CD14-positive monocyte (primary cell): ENCODE measurements at places on chromosomes 2 and 18.
A peak's percentile ranks its signal among the peaks of the same experiment; 100 is the strongest.

DNA sequence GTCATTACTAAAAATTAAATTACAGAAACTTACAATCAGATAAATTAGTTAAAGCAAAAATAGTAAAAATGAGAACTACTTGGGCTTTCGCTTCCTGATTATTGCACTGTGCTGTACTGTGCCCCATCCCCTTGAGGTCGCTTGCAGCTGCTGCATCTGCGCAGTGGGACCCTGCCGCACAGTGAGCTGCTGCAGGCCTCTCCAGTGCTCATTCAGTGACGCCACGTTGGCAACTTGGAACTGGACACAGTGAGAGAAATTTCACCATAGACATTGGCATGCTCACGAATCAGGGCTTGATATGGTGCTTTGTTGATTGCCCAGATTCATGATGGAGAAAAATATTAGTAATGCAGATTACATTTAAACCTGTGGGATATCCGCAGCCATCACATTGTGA, 290.8 kb upstream of the MYT1L start:
- no peak overlapping the region for H3K4me3 ChIP-seq
- peak; percentile 35 for DNase-seq
- H3K4me1 ChIP-seq = no peaks in the 10 kb centered on the region
- H3K27ac ChIP-seq = no peak overlapping the region
- no peaks in the 10 kb centered on the region for H3K27me3 ChIP-seq

DNA sequence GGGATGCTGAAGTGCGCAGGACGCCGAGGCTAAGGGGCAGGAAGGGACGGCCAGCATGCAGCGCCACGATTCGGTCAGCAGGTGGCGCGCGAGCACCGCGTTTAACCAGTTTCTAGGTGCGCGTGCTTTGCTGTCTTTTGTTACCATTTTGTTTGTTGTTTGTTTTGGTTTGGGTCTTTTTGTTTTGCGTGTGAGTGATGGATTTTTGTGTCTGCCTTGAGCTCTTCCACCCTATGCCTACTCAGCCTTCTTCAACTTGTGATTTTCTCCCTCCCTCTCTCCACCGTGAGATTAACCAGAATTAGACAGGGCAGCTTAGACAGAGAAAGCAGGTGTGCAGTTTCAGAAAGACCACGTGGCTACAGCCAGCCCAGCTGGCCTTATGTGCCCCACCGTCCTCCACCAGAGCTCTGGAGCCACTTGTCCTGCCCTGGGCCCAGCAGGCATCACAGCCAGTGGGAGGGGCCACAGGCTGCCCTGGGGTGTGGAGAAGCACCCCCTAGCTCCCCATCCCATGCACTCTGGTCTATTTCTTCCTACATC, 180.2 kb downstream of the RNF144A start:
- no peak overlapping the region for H3K4me3 ChIP-seq
- H3K27ac ChIP-seq = no peak overlapping the region
- H3K36me3 ChIP-seq = no peaks in the 10 kb centered on the region
- H3K4me1 ChIP-seq = peaks cover 4% of the 10 kb centered on the region
- H3K27me3 ChIP-seq = no peaks in the 10 kb centered on the region

DNA sequence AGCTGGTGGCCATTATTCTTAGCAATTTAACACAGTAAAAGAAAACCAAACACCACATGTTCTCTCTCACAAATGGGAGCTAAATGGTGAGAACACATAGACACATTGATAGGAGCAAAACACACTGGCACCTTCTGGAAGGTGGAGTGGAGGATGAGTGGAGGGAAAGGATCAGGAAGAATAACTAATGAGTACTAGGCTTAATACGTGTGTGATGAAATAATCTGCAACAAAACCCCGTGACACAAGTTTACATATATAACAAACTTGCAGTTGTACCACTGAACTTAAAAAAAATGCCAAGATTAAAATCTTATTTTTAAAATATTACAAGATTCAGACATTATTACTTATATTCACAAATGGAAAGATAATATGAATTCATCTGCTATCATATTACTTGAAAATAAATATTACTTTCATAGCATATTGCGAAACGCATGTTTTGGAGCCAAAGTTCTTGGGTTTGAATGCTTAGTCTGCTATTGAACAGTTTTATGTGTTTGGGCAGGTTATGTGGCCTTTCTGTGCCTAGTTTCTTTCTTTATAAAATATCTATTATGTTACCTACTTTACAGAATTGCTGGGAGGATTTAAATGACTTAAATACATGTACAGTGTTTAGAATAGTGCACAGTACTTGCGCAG, 20.5 kb downstream of the ANKRD62 start:
- H3K4me3 ChIP-seq = no peak overlapping the region
- no peaks in the 10 kb centered on the region for H3K27me3 ChIP-seq
- H3K4me1 ChIP-seq = no peaks in the 10 kb centered on the region
- H3K27ac ChIP-seq = no peak overlapping the region
- no peaks in the 10 kb centered on the region for H3K36me3 ChIP-seq
- DNase-seq = no peak

DNA sequence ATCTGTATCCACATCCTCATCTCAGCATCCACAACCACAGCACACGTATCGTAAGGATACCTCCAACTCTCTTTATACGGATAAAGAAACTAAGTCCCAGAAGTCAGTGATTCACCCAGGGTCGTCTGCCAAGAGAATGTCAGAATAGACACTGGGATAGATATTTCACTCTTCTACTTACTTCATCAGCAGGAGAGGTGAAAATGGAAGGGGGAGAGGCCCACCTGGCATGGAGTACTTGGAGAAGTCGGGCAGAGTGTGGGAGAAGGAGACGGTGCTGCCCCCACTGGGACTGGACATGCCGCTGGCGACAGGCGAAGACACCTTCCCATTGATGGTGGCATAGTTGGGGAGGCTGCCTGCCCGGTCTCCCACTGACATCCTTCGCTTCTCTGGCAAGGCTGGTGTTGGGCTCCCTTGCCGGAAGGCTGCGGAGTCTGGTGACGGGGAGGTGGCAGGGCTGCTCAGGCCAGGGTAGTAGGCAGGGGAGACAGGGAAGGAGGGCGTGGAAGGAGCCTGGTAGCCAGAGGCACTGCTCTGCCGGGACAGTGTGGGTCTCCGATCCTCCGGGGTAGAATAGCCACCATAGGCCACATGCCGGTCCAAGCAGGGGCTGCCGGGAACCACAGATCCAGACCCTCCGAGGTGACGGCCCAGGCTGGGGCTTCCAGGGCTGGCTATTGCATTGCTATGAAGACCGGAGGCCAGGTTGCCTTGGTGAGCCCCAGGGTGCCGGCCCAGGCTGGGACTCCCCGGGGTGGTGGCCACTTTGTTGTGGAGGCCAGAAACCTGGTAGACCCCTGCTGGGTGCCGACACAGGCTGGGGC, 185.1 kb downstream of the TNS1 start:
- peaks cover 8% of the 10 kb centered on the region for H3K4me1 ChIP-seq
- no peak overlapping the region for H3K27ac ChIP-seq
- no peak for DNase-seq
- H3K4me3 ChIP-seq = no peak overlapping the region

DNA sequence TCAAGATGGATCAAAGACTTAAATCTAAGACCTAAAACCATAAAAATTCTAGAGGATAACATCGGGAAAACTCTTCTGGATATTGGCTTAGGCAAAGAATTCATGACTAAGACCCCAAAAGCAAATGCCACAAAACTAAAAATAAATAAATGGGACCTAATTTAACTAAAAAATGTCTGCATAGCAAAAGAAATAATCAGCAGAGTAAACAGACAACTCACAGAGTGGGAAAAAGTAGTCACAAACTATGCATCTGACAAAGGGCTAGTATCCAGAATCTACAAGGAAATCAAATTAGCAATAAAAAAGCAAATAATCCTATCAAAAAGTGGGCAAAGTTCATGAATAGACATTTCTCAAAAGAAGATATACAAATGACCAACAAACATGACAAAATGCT, 18.2 kb upstream of the ASB18 start:
- no peak overlapping the region for H3K27ac ChIP-seq
- no peak for DNase-seq
- no peaks in the 10 kb centered on the region for H3K36me3 ChIP-seq
- H3K4me1 ChIP-seq = no peaks in the 10 kb centered on the region
- H3K4me3 ChIP-seq = no peak overlapping the region
- no peaks in the 10 kb centered on the region for H3K27me3 ChIP-seq

- H3K4me3 ChIP-seq = no peak overlapping the region
- DNase-seq = no peak
- H3K36me3 ChIP-seq = no peaks in the 10 kb centered on the region
- H3K27ac ChIP-seq = no peak overlapping the region
Measured at GRCh38 chr18:901761-902160, 2.9 kb upstream of the ADCYAP1 start.

- DNase-seq = no peak
- H3K4me3 ChIP-seq = no peak overlapping the region
- no peak overlapping the region for H3K27ac ChIP-seq
Measured at GRCh38 chr18:31102941-31103340, 720 bp upstream of the DSC2 start.
